ENCODE measurements at places on chromosomes 4 and X.
A peak's percentile ranks its signal among the peaks of the same experiment; 100 is the strongest.

- no peak for DNase-seq
Observed at GRCh38 chrX:37542791-37543190, 28.7 kb upstream of the LANCL3 start.

- peak; percentile 73 for DNase-seq
Observed at GRCh38 chr4:121053601-121054143, 18.7 kb downstream of the NDNF start.

DNA sequence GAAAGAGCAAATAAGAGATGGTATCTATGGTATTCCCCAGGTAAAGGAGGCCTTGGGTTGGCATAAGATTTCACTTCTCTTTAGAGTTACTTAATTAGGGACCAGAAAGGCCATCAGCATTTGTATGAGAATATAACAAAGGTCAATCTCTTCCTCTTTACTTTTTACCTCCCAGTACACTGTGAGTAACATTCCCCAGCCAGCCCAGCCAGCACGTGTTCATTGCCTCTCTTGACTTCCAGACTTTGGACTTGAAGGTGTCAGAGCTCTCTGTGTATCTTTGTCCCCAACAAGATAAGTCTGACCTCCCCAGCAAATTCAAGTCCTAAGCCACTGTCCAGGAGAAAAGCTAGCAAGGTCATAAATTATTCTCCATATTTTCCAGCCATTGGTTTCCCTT lies 110.5 kb downstream of the AR start:
- no peak for DNase-seq

DNA sequence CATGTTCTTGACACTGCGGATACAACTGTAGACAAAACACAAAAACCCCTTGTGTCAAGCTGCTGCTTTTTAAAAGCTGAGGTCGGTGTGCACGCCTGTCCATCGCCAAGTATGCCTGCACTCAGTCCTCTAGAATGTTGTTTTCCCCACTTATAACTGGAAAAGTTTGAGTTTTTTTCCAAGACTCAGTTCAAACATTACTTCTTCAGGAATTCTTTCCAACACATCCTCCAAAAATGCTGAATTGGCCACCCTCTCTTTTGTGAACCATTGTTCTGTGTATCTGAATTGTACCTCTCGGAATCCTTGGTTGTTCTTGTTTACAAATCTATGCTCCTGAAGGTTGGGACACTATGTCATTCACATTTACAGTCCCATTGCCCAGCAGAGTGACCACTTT lies 94.6 kb downstream of the REELD1 start:
- no peak for DNase-seq

DNA sequence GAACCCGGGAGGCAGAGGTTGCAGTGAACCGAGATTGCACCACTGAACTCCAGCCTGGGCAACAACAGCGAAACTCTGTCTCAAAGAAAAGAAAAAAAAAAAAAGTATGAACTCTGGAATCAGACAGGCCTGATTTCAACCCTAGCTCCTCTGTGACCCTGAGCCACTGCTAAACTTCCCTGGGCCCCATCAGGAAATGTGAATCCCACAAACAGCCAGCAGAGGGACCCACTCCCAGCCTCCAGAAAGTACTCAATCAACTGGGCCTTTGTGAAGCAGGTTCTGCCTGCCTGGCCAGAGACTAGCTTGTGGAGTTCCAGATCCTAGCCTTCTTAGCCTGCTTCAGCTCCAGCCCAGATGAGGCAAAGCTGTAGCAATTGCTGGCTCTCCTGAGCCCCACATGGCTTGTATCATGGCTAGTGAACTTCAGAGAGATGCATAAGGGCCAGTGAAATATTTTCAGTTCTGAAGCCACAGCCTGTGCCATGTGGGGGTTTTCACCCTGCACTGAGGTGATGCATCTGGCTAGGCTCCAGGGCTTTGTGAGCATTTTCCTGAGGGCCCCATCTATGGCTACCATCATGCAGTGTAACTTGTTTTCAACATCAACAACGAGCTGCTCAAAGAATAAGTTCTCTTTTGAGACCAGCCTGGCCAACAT lies 7.2 kb upstream of the IDS start:
- DNase-seq, result peak; percentile 72

DNA sequence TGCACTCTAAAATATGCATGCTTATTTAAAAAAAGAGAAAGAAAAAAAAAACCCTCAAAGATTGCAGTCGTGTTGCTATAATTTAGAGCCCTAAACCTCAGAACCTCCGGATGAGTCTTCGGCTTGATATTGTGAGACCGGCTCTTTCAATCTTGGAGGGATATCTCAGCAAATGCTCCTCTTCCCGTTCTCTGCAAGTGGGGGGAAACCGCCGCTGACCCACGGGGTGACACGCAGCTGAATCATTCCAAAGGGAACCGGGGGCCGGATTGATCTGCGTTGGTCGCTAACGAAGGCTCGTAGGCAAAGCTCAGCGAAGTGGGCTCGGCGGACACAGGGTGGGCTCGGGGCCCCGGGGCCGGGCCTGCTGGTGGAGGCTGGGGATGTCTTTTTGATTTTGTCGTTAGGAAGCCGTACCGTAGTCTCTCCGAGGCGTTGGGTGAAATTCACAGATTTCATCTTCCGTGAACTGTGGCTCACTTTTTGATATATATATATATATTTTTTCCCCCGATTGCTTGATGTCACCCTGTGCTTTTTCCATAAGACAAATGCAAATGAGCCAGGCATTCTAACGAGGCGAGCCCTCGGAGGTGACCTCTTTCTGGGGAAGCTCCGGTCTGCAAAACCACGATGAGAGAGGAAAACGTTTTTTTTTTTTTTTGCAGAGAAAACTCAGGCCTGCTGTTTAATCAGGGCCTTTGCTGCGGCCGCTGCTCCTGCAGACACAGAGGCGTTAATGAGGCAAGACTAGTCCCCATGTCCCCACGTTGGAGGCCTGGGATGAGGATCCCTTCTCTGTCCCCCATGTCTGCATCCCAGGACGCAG lies 110.7 kb upstream of the PPP2R3B start:
- no peak for DNase-seq
